Dermis microvascular lymphatic vessel endothelial cell (primary cell): ENCODE measurements at places on chromosomes 1 and 21. TPM values are rescaled to one million over a fixed set of nuclear protein-coding genes. Genes with fewer than 3 reads are reported as not detected.

Gene TMEM82
- total RNA-seq, result 0.13 TPM in 1 of 2 replicates, not detected in the other

Gene SYNJ1
- 7.1 and 9.2 TPM in 2 replicates for total RNA-seq

Gene MMEL1
- total RNA-seq, result 2.8 and 3.6 TPM in 2 replicates

Gene TBX15
- 0.13 and 0.51 TPM in 2 replicates for total RNA-seq

Gene USH2A
- total RNA-seq, result not detected in 2 replicates

Gene DENND2C
- 4.0 and 6.4 TPM in 2 replicates for total RNA-seq

Gene ASAP3
- 3.6 and 10.4 TPM in 2 replicates for total RNA-seq

Gene KIF26B
- total RNA-seq, result 1.3 and 3.8 TPM in 2 replicates

Gene CELA2B
- total RNA-seq, result not detected in 2 replicates

Gene LDLRAD1
- not detected in 2 replicates for total RNA-seq

Gene TMEM52
- total RNA-seq, result 0.13 TPM in 2 replicates

Gene CDK11B
- total RNA-seq, result 5.6 and 7.5 TPM in 2 replicates

Gene PTPN7
- 0.13 TPM in 2 replicates for total RNA-seq

Gene DHRS3
- total RNA-seq, result 64.1 and 75.4 TPM in 2 replicates

Gene KCNA3
- not detected in 2 replicates for total RNA-seq

Gene OR6N1
- not detected in 2 replicates for total RNA-seq

Gene PRDM16
- total RNA-seq, result not detected in 2 replicates

Gene C1orf185
- total RNA-seq, result not detected in 2 replicates

Gene GIPC2
- total RNA-seq, result 31.9 and 37.2 TPM in 2 replicates
